ENCODE measurements at places on chromosomes 13 and 19.

- DNase-seq: no peak
Observed at GRCh38 chr13:95360464-95361097, 59.3 kb upstream of the ABCC4 start.

- no peak for DNase-seq
Observed at GRCh38 chr13:40433577-40433976, 232.9 kb downstream of the FOXO1 start.

- DNase-seq: no peak
Observed at GRCh38 chr19:41362143-41362847, 1.7 kb downstream of the B9D2 start.

DNA sequence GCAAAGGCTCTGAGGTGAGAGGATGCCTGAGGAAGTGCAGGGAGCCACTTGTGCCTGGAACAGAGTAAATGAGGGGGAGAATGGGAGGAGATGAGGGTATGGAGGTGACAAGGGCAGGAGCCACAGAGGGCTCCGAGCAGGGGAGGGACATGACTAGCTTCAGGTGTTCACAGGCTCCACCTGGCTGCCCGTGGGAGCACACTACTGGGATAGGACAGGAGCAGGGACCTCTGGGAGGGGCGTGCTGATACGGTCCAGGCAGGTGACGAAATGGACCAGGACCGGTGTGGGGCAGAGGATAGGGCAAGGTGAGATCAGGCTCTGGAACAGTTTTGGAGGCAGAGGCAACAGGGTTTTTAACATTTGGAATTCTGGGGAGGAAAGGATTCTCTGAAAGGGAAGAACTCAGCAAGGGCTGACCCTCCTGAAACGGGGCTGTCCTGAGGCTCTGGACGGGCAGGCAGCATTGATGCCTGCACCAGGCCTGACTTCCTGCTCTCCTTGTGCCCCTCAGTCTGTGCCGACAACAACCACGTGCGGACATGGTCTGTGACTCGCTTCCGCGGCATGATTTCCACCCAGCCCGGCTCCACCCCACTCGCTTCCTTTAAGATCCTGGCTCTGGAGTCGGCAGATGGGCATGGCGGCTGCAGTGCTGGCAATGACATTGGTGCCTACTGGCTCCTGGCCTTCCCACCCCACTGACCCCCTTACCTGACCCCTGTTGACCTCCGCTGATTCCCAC, 11.6 kb downstream of the SHKBP1 start:
- DNase-seq: no peak

DNA sequence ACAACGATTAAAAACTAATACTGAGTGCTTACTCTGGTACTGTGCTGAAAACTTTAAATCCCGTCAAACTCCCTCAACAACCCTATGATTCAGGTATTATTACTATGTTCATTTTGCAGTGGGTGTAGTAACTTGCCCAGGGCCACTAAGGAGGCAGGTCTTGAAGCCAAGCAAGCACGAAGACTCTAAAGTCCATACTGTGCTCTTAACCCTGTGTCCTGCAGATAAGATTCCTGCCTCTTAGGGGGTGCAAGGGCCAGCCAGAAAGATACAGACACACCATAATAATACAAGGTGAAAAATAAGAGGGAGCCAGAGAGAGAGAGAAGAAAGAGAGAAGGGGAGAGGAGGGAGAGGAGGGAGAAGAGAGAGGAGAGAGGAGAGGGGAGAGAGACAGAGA, 95.5 kb downstream of the CDADC1 start:
- DNase-seq: no peak

- DNase-seq: no peak
Observed at GRCh38 chr19:2805261-2805900, 14.3 kb upstream of the ZNF554 start.

- no peak for DNase-seq
Observed at GRCh38 chr13:98910501-98910951, 67.3 kb downstream of the DOCK9 start.

GRCh38 chr13:60924856-60925255, 490.8 kb downstream of the PCDH20 start:
- DNase-seq: no peak

DNA sequence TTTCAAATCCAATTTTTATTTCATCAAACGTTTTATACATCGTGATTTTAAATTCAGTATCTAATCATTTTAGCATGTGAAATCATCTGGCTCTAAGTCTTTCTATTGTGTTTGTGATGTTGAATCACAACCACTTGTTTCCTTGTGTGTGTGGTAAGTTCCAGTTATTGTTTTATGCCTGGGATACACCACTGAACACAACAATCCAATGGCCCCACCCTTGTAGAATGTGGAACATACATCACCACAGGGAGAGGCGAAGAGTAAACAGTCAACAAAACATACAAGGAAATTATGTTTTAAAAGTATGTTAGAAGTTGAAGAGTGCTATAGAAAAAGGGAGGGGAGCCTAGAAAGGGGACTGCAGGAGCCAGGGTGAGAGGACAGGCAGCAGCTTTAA, 100.5 kb downstream of the EPSTI1 start:
- no peak for DNase-seq

DNA sequence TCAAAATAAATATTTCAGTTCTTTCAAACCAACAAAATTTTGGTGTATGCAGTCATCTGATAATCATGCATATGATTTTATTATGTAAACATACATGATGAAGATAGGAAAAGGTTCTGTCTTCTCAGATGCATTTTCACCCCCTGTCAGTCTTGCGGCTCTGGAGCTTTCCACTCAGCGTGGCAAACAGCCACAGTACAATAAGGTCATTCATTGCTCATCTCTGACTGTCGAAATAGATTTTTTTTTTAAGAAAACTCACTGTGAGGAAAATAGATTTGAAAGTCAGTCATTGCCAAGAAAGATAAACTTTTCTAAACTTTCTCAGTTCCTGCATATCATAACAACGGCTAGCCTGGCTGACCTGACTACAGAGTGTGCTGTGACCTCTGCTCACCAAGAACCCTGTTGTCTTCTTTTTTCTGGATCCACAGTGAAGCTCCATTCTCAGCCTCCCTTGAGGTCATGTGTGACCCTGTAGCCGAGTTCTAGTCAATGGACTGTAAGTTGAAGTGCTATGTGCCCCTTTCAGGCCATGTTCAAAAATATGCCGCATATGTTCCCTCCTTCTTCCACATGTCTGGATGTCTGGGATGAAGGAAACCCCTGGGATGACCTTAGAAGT, 519.6 kb downstream of the KLF5 start:
- DNase-seq: no peak

- DNase-seq: no peak
Observed at GRCh38 chr13:60755380-60756163, 358.6 kb downstream of the TDRD3 start.

GRCh38 chr13:77508959-77509620, 26.4 kb upstream of the SCEL start:
- DNase-seq: no peak

DNA sequence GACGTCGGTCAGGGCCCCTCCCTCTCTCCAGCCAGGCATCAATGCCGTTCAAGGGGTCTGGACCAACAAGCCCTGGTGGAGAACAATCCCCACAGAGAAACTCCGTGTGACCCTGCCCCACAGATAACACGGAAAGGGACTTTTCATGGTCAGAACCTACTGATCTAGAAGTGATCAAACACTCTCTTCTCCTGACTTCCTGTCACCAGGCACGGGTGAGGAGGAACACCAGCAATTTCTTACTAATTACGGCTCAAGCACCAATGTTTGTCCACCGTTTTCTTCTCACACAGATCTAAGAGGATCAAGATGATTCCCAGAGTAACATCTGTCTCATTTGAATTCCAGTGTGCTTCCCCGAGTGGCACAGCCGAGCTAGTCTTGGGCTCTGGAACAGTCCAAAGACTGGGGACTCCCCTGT, 11.8 kb downstream of the RASA3 start:
- no peak for DNase-seq

GRCh38 chr19:28422791-28423650, 789.9 kb downstream of the UQCRFS1 start:
- no peak for DNase-seq
